Melanocyte of skin (primary cell): ENCODE measurements at places on chromosomes 16 and 17. TPM values are rescaled to one million over a fixed set of nuclear protein-coding genes. Genes with fewer than 3 reads are reported as not detected.

GLIS2 gene
- total RNA-seq, result 0.34 and 0.36 TPM in 2 replicates

CBX1 gene
- total RNA-seq, result 21.7 and 28.4 TPM in 2 replicates

PRSS27 gene
- total RNA-seq, result 0.62 and 1.00 TPM in 2 replicates

PRAC2 gene
- total RNA-seq, result not detected in 2 replicates

SLC6A4 gene
- not detected in 2 replicates for total RNA-seq

TP53TG3B gene
- 0.67 TPM in 1 of 2 replicates, not detected in the other for total RNA-seq

CCL1 gene
- total RNA-seq, result not detected in 2 replicates

TERB1 gene
- under 0.01 TPM in 1 of 2 replicates, not detected in the other for total RNA-seq

SLC38A8 gene
- 4.0 and 4.2 TPM in 2 replicates for total RNA-seq
